ENCODE measurements at places on chromosomes 5 and 9.

- peak; percentile 12 for DNase-seq
Measured at GRCh38 chr5:154446195-154447088, 645 bp downstream of the SAP30L start.

DNA sequence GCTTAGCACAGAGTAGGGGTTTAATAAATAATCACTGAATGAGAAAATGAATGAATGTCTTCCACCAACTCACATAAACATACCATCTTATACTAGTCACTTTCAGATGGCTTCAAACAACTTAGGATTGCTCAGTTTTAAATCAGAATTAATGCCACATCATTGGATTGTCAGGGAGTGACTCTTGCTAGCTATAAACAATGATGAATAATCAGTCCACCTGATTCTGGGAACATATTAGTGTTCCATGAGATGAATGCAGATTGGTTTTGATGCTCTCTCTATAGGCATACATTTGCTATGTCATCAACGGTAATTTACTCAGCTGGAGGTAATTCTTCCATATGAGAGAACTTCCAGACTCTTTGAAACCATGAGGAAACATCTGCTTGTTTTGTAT, 97.4 kb downstream of the CDH9 start:
- DNase-seq: no peak

GRCh38 chr5:35741971-35742370, 114.7 kb upstream of the IL7R start:
- DNase-seq: no peak

DNA sequence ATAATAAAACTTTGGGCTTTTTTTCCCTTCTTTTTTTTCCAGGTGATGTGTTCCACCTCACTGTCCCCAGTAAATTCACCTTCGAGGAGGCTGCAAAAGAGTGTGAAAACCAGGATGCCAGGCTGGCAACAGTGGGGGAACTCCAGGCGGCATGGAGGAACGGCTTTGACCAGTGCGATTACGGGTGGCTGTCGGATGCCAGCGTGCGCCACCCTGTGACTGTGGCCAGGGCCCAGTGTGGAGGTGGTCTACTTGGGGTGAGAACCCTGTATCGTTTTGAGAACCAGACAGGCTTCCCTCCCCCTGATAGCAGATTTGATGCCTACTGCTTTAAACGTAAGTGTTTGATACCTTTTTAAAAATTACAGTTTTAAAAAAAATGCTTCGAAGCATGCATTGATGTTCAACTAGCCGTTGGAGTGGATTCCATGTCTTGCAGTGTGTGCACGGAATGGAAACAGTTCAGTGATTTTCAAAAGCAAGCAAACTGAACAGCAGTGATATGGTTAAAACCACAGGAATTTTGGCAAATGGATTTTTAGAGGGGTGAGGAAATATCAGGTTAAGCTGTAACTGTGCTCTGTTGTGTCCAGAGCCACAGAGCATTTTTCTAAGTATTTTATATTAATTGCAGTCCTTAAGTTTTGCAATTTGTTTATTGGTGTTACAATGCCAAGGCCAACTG, 40.7 kb downstream of the VCAN start:
- no peak for DNase-seq

DNA sequence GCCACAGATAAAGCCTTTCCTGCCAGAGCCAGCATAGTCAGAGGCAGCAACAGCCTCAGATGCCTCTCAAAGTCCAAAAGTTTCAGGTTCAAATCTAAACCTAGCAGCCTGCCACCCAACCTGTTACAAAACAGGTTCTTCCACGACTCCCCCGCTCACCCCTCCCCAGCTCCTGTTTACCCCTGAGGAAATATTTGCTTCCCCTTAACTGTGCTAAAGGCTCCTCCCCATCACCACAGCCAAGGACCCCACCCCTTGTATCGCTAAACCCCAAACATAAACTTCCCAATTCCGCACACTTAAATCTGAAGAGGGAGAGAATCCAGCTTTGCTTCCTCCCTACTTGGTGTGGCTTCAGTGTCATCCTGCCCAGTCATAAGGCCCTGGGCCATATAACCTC, 15.4 kb upstream of the VDAC1 start:
- DNase-seq: no peak

- DNase-seq: no peak
Measured at GRCh38 chr9:105633411-105633810, 28.8 kb upstream of the TAL2 start.

- DNase-seq: no peak
Measured at GRCh38 chr5:57186194-57186593, 12.3 kb downstream of the GPBP1 start.

DNA sequence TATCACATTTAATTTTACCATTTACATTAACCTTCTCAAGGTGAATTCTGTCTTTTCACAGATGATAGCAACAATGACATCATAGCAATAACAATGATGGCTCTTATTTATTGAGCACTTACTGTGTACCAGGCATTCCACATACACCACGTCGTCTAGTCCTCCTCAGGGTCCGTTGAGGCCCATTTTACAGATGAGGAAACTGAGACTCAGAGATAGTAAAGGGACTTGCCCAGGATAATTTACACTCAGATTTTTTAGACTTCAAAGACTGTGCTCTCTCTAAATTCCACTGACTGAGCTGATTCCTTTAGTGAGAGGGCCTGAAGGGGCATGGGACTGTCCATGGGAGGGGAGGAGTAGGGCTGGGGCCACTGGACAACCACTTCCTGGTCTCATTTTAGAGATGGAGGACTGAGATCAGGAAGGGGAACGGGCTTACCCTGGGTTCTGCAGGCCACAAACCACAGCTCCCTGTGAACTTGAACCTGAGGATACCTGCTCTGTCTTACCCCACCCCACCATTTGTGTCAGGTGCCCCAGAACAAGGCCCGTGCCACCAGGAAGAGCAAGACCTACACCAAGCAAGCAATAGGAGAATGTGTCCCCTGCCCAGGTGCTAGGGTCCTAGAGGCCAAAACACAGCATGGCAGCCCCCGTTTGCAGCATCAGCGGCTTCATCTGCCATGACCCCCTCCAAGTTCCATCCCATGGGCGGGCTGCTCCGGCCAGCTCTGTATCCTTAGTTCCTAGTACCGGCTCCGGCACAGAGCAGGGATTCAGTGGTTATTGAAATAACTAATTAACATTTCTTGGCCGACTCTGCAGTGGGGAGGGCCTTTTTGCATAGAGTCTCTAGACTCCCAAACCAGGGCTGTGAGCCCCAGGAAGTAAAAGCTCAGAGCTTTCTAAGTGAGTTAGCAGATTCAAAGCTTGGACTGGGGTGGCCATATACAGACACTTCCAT, 96.6 kb downstream of the RGS3 start:
- no peak for DNase-seq

GRCh38 chr9:126365780-126366179, 39.2 kb downstream of the MVB12B start:
- DNase-seq: no peak

- DNase-seq: no peak
Measured at GRCh38 chr9:35689542-35690293, at the start of gene TPM2. Gene TPM2, minus strand, starts transcription at chr9:35689925. Its CDS starts 108 bp downstream, at chr9:35689817.

- DNase-seq: no peak
Measured at GRCh38 chr9:35180801-35181200, 19.0 kb downstream of the UNC13B start.

GRCh38 chr5:1029945-1030625, 21.5 kb downstream of the NKD2 start:
- no peak for DNase-seq

All from CD4-positive, alpha-beta T cell treated with Interleukin-6 at 100 ng/mL for 8 hours (primary cell).